Activated CD4-positive, alpha-beta T cell treated with anti-CD3 and anti-CD28 coated beads, Interleukin-2, amount 50 U/mL, for 48 hours (primary cell): ENCODE measurements at places on chromosomes 6 and 20.

GRCh38 chr6:37145443-37145842, 24.5 kb upstream of the PIM1 start:
- no peak for DNase-seq

DNA sequence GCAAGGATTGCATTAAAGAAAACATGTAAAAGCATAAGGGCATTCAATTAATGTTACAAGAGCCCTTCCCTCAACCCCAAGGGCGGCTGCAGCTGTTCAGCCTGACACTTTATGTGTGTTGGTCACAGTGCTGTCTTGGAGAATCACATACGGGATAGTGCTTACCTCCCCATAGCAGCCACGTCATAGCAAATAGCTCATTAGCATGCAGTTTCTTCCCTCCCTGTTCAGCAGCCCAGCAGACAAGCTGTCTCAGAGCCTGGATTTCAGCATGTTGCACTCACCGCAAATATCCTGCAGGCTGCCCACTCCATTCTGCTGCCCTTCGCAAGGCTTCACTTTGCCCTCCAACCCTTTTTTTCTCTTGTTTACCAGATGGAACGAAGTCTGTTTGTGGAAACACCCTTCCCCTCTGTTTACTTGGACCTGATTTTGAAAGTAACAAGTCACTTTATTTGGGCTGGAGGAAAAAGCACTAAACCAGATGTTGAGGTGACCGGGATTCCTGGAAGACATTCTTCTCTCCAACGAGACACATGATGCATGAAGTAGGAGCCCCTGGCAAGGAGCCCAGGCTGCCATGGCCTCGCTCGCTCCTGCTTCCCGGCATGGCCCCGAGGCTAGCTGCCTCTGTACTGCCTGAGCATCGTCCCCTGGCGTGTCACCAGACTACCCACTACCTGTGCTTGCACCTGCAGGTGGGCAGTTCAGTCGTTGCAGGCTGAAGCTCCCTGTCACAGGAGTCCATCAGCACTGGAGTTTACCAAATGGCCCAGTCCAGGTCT, 151.6 kb upstream of the GMDS start:
- no peak for DNase-seq

DNA sequence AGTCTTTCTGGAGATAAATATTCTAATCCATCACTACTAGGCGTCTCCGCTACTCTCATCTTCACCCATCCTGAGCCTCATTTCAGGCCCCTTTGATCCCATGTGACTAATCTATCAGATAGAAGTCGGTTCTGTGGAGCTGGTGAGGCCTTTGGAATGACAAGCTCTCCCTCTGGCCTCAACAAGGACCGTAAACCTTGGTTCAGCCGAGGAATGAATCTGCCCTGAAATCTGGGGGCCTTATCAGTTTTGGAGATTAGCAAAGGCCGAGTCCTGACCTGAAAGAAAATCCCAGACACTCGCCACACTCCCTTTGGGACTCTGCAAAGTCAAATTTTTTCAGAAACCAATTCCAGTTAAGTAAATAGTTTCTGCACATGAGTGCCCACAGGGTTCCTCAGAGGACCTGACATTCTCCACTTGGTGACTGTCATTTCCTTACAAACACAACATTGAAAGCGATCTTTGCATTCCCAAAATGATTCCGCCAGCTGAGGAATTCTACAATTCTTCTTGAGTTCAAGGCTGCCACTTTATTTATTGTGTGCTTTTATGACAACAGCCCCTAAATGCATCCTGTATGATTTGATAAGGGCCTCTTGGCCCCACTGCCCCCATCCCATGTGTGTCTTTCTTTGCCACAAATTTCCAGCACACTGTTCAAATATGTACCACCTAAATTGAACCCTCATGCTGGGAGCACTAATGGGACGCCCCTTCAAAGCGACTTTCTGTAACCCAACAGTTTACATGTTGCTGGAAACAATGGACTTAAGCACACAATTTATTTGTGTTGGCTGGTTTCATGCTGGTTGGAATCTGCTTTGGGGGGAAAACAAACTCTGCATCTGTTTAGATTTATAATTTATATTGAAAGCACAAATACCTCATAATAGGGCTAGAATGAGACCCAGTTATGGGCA, 10.0 kb upstream of the RIPOR3 start:
- no peak for DNase-seq

DNA sequence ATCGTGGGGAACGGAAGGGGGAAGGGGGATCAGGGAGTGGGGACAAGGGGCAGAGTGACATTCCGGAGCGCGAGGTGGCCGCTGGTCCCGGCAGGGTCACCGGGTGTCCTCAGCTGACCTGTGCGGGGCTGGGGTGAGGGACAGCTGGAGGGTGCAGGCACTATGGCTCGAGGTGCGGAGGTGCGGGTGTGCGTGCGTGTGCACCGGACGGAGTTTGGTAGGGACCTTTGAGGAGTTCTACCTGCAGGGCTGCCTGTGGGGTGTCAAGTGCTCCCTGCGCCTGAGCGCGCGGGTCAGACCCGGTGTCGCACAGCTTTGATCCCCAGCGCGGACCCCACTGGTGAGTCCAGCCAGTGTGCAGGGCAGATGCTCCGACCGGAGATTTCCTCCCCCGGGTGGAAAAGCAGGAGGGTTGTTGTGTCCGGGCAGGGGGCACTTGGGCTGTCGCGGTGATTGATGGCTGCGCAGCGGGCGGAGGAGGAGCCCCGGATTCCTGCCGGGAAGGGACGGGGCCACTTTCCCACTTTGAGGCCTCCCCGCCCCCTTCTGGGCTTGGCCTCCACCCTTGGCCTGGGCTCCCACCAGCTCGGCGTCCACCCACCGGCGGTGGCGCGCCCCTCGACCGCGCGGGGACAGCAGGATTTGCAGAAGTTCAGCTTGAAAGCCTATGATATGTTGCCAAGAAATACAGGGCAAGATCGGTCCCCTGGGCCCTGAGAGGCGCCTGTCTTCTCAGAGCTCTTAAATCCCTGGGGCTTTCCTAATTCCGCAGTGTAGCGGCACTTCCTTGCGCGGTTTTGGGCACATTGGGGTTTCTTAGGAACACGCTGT, 658 bp downstream of the RIN2 start:
- no peak for DNase-seq

DNA sequence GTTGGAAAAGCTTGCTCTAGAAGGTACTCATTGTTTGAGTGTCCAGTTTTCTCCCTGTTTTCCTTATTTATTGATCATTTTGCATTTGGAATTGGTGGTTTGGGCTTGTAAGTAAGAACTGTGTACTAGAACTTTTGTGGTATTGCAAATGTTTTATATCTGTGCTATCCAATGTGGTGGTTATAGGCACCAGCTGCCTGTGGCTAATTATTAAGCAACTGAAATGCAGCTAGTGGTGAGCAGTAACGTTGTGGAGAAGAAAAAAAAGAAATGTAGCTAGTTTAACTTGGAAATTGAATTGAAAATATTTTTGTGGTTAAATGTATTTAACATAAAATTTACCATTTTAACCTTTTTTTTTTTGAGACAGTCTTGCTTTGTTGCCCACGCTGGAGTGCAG, 50.7 kb upstream of the MAPK13 start:
- DNase-seq: no peak

DNA sequence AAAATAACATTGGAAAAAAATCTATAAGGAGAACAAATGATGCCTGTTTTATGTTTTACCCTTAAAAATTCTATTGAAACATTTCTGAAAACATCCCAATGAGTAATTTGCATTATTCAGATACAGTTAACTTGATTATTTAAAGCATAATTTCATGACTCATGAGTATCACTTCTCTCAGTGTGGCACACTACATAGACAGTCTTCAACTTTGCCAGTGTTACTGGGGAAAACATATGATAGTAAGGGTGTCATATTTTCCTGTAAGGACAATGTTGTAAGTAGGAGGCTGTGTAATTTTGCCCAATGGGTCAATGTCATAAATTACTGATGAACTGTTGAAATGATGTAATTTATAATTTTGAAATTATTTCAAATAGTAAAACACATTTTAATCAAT, 125.5 kb downstream of the PHACTR1 start:
- DNase-seq: no peak

DNA sequence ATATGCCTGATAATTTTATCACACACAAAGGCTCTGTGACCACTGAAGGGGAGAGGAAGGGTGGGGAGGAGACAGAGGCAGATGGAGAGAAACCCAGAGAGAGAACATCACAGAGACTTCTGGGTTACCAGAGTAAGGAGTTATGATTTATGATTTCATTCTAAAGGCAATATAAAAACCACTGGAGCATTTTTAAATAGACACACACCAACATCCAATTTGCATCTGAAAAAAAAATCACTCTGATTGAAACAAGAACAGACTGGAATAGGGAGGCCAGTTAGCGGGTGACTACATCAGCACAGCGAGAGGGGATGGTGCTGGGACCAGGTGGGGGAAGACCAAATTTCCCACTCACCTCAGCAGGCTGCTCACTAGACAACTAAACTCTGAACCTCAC, 104.8 kb downstream of the AGPAT4 start:
- DNase-seq: no peak

DNA sequence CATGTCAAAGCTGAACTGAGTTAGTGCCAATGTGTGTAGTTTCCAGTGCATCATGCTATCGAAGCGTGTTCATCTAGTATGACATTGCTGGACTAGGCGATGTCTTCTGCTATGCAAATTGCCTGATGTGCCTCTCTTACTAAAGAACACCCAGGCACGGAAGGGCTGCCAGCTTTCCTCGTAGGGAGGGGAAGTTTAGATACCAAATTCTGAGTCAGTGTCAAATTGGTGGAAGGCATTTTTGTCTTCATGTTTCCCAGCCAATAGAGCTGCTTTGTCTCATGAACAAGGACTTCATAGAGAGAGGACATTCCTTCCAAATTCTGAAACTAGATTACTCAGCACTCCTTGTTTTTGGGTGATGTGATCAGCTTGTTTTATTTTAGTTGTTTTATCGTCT, 320.1 kb downstream of the BTBD3 start:
- DNase-seq: no peak

DNA sequence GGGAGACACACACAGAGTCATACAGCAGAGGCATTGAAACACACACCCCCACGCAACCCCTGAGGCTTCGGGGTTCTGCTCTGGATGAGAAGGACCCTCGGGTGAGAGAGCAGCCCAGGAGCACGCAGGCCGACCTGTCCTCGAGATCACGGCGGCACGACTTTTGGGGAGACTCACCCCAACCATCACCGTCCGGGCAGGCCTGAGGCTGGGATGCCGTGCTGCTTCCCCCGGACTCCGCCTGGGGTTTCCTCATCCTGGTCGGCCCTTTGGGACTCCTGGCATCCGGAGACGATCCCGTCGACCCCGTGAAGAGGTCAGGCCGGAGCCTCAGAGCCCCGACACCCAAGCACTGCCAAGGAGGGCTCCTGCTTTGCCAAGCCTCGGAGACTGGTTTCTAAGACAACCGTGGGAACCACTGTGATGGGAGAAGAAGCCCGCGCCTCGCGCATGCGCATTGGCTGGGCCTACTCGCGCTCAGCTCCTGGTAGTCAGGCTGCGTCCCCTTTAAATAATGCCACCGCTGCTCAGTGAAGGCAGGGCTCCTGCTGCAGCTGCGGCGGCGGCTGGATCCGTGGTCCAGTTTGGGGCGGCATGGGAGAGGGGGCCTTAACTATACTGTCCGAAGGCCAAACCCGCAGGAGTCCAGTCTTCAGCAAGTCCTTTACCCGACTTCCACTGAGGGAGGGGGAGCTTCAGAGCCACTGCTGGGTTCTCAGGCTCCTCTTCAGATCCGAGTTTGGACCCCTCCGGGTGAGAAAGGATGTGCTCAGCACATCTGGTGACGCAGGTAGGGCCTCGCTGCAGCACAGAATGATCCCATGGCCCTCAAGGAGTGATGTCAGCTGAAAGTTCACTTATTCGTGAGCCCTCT, 171.4 kb upstream of the ZNF337 start:
- peak; percentile 70 for DNase-seq

GRCh38 chr6:7900621-7901020, 10.0 kb downstream of the TXNDC5 start:
- DNase-seq: no peak

DNA sequence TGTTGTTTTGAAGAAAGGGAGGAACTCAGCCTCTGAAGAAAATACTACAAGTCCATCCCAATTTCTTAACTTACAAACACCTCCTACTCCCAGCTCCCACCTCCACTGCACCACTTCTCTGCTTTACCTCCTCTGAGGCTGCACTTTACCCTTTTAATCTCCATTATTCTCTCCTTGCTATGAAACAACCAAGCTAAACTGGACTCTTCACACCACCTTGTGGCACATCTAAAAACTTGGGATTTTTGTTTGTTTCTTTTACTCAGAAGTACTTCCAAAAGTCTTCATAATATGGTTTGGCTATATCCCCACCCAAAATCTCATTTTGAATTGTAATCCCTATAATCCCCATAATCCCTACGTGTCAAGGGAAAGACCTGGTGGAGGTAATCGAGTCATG, 142.2 kb downstream of the MOXD1 start:
- DNase-seq: no peak

- DNase-seq: no peak
Measured at GRCh38 chr20:24574797-24575196, 105.4 kb downstream of the SYNDIG1 start.

DNA sequence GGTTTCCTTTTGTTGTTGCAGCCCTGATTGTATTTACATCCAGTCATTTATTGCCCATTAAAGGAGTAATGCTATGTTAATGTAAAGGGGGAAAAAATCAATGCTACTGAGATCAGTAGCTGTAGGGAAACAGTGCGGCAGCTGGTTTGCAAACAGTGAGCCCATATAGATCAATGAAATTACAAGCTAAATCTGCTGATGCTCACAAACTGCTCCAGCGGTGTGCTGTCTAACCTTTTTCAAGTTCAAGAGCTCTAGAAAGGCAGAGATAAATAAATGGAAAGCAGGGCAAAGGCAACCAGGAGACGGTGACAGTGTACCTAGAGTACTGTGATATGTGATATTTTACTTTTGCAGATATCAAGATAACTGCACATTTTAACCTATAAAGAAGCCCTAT, 449.0 kb upstream of the MMS22L start:
- no peak for DNase-seq

- peak; percentile 76 for DNase-seq
Measured at GRCh38 chr6:32255199-32256153, 31.6 kb upstream of the NOTCH4 start.

DNA sequence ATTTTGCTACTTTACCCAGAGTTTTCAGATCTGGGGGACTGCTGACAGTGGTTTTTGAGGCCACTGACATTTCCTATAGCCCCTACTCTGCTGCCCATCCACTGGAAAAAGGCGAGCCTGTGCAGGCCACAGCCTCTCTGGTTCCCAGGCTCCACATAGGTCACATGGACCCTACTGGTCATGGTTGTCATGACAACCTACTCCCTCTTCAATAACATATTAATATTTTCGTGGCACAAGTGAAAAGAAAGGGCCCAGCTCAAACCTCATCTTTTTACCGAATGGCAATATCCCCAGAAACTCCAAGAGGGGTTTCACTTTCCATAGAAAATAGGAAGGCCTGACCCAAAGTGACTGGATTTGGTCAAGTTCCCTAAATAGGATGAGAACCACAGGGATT, 11.0 kb upstream of the FOXO3 start:
- no peak for DNase-seq

- no peak for DNase-seq
Measured at GRCh38 chr6:136035378-136036070, 184.0 kb downstream of the PDE7B start.

- DNase-seq: no peak
Measured at GRCh38 chr6:137550535-137550934, 56.3 kb upstream of the OLIG3 start.

- DNase-seq: no peak
Measured at GRCh38 chr6:131390322-131390721, 182.7 kb upstream of the ARG1 start.
